Stimulated activated CD8-positive, alpha-beta memory T cell treated with anti-CD3 and anti-CD28 coated beads, Interleukin-12 subunit alpha, Interleukin-12 subunit beta, amount 100 ng/mL, for 1 hour (primary cell): ENCODE measurements at places on chromosomes 5 and 9.

- no peak for DNase-seq
Observed at GRCh38 chr9:83410701-83411100, 127.5 kb downstream of the FRMD3 start.

- DNase-seq, result no peak
Observed at GRCh38 chr9:98373609-98374008, 118.2 kb upstream of the TBC1D2 start.

DNA sequence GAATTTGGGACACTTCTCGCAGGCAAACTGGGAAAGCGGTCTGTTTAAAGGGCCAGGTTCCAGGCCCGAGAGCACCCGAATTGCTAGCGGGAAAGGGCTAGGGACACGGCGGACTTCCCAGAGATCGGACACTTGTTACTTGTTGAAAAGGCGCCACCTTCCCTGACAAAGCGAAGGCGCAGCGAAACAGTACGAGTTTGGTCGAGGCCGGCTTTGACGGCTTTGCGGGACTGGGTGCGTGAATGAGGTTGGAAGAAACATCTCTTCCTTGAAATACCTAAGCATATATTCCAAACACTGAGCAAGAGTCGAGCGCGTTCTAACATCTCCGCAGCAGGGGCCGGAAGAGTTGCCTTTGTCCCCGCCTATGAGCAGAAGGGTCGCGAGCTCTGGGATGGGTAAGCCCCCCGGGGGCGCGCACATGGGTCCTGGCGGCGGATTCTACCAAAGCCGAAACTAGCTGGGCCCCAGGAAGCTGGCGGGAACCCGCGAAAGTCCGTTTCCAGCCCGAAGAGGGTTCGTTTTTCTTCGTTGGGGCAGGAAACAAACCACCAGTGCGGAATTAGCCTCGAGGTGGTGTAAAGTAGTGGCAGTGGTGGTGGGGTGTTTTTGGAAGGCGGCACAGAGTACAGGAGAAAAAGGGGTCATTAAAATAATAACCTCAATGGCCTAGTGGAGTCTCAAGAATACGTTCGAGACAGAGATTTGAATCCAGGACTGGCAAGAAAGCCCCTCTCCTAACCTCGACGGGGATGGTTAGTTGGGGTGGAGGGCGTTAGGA is 1.5 kb downstream of the GDNF start:
- no peak for DNase-seq

GRCh38 chr5:124102486-124102885 is 590.5 kb downstream of the CSNK1G3 start:
- no peak for DNase-seq

GRCh38 chr9:23663536-23663935 is 162.5 kb downstream of the ELAVL2 start:
- no peak for DNase-seq

DNA sequence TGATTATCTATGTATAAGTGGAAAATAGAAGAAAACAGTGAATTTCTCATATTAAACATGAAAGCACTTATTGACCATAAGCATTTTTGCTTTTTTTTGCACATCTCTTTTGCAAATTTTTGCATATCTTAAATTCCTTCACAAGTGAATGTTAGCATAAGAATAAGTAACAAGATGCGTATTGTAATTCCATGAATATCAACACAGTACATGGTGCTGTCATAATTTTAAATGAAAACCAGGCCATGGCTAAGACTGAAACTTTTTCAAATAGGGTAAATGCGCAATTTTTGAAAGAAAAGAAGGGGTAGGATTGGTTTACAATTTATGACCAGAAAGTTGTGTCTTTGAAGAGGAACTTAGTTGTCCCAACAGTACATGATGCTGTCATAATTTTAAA is 17.0 kb downstream of the FAM13B start:
- DNase-seq, result no peak

- DNase-seq, result no peak
Observed at GRCh38 chr5:17315710-17316221, 98.3 kb downstream of the BASP1 start.

DNA sequence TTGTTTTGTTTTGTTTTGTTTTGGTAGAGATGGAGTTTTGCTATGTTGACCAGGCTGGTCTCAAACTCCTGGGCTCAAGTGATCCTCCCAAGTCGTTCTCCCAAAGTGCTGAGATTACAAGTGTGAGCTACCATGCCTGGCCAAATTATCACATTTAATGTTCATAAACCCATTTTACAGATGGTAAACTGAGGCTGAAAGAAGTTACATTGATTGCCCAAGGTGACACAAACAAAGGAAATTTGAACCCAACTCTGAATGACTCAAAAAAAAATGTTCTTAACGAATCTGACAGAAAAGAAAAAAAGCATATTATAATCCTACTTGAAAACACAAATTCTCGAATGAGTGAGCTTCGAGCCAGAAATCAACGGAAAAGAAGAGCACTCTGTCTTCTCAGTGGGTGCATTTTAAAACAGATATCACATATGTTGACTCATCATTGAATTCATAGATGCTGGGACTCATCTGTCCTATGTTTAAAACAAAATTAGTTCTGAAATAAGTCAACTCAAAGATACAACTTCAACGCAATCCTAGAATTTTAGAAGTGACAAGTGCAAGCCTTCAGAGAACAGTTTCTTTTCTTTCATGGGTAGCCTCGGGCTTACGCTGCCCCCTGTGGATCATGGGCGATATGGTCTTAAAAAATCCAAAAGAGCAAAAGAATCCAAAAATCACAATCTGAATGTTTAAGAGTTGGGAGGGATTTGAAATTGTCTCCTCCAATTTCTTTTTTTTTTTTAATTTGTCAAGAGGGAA is 28.4 kb downstream of the TIMD4 start:
- peak; percentile 22 for DNase-seq

DNA sequence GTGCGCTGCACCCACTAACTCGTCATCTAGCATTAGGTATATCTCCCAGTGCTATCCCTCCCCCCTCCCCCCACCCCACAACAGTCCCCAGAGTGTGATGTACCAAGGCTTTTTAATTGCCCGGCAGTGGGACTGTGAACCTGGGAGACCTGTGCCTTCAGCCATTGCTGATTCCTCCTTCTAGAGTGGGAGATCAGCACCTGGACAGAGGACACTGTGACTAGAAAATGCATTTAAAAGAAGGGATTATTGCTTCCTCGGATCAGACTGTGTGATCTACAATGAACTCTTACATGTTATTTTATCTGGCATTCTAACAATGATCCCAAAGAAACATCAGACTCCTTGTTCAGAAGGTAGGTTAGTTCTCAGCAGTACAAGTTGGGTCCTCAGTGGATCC is 25.9 kb downstream of the CTSL start:
- no peak for DNase-seq

DNA sequence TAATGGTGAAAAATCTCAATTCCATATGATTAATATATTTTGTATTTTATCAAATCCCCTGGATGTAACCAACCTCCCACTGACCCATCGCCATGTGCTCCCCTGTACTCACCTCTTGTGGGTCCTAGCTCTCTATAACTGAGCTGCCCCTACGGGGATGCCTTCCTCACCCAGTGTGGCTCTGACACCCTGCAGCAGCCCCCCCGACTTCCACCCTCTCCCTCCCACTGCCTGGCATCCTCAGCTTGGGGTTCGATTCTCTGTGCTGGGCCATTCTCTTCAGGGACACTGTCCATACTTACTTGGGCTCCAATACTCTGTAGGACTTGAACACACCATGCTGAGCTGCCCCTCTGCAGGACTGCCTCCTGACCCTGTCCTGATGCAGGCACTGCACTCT is 87.1 kb downstream of the PJA2 start:
- DNase-seq, result no peak

DNA sequence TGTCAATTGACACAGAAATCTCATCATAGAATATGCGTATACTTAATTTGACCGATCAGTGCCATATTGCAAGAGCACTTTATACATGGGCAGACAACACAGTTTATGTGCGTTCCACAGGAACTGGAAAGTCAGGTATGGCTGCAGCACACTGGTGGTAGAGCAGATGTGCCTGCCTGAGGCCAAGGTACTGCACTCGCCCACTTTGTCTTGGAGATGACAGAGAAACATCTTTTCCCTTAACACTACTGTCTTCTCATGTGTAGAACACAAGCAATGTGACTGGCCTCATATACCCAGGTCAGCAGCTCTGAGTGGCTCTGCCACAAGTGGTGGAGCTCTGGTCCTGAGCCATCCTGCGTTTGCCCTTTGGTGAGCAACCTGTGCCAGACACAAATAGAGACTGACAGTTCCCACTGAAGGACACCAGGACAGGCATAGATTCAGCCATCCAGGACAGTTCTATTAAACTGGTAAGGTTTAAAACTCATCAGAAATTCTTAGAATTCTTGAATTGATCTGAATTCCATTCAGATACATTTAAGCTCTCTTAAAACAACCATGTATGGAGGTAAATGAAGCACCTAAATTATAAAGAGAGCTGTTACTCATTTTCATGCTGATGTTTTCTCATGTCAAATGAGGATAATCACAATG is 21.0 kb upstream of the PPP2CA start:
- DNase-seq, result no peak

- DNase-seq, result no peak
Observed at GRCh38 chr5:135829681-135830383, 4.6 kb upstream of the SLC25A48 start.

DNA sequence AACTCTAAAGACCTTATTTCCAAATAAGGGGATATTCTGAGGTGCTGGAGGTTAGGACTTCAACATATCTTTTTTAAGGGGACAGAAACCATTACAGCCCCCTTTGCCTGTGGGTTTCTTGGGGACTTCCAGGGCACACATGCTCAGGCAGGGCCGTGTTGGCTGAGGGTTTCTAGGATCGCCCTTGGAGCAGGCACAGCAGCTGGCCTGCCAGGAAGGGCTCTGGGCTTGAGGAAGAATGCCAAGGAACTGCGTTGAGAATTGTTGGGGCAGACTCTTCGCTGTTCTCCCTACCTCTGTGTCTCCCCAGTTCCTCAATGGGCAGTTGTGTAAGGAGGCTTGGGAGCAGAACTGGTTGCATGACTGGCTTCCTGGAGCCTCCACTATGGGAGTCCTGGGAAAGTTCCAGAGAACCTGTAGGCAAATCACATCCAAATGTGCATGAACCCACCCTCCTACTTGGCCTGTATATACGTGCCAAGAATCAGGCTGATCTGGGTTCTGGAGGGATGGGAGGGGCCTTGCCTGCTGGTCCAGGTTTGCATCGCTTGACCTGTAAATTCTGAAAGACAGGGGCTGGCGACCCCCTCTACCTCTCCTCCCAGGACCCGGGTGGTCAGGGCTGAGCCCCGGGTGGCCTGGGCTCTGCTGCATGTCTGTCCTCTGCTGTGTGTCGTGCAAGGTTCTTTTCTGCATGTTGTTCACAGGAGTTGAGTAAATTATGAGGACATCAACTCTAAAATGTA is 65.5 kb downstream of the HSPA4 start:
- DNase-seq, result no peak

GRCh38 chr9:72597601-72598000 is 76.2 kb downstream of the TMC1 start:
- DNase-seq, result no peak

GRCh38 chr9:107750741-107751566 is 261.4 kb upstream of the KLF4 start:
- DNase-seq, result no peak

DNA sequence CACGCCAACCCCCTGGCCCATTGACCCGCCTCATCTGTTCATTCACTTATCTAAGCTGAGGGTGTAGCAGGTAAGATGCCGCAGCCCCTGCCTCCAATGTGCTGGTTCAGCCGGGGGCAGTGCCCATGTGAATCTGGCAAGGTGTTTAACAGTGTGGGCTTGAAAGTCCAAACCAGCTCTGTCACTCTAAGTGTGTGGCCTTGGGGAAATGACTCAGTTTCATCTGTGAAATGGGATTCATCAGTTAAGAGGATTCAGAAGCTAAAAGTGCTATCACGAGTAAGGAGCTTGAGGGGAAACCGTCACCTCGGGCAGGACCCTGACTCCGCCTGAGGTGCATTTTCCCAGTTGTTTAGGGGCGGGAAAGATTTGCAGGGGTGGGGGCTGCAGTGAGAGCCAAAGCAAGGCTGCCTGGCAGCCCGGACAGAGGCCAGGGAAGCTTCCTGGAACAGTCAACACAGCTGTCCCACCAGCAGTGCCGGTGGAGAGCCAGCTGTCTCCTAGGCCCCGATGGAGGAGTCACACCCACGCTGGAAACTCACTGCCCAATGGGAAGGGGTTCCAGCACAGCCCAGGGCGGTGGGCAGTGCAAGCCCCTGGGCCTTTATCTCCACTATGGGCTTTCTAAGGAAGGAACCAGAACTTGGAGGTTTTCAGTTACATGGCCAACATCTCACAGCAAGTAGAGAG is 9.7 kb upstream of the URM1 start:
- DNase-seq, result no peak

GRCh38 chr9:26949637-26950069 is 2.6 kb upstream of the PLAA start:
- DNase-seq, result no peak

DNA sequence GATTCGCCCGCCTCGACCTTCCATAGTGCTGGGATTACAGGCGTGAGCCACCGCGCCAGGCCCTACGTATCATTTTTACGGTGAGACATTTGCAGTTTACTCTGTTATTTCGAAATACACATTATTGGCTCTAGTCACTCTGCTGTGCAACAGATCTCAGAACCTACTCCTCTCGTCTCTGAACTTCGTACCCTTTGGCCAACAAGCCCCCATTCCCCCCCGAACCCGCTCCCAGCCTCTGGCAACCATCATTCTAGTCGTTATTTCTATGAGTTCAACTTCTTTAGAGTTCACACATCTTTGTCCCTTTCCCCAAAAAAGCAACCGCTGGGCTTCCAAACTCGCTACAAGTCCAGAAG is 735 bp downstream of the PTGR1 start:
- DNase-seq, result no peak

GRCh38 chr9:96386157-96386556 is 2.6 kb upstream of the SLC35D2 start:
- no peak for DNase-seq

GRCh38 chr5:128174951-128175350 is 91.4 kb downstream of the SLC12A2 start:
- DNase-seq, result no peak

DNA sequence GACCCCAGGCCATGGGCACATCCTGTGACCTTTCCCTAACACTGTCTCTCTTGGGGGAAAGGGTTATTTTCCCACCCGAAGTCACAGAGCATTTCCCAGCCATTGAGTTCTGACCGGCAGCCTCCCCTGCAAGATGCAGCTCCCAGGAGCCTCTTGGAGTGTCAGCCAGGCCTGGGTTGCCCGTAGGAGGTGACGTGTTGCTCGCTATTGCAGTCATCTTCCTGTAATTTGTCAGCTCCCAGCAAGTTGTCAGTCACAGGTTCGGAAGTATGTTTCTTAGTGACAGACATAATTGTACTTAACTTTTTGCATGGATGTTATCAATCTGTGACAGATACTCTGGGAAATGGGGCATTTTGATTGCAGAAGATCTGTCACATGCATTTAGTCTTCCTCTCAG is 74.5 kb downstream of the MVB12B start:
- DNase-seq, result no peak

DNA sequence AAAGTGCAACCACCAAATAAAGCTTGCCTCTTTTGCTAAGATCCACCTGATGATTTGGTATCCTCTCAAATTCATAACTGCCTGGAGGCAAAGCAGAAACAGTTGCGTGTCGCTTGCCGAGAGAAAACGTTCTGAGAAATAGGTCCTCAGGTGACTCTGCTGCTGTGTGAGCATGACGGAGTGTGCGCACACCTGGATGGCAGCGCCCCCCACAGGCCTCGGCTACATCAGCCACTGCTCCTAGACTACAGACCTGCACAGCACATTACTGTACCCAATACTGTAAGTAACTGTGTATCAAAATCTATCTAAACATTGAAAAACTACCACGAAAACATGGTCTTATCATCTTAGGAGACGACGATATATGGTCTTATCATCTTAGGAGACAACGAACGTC is 87.4 kb downstream of the CAMSAP1 start:
- no peak for DNase-seq
